GM12865 (cell line): ENCODE measurements at places on chromosomes 16 and 17.

DNA sequence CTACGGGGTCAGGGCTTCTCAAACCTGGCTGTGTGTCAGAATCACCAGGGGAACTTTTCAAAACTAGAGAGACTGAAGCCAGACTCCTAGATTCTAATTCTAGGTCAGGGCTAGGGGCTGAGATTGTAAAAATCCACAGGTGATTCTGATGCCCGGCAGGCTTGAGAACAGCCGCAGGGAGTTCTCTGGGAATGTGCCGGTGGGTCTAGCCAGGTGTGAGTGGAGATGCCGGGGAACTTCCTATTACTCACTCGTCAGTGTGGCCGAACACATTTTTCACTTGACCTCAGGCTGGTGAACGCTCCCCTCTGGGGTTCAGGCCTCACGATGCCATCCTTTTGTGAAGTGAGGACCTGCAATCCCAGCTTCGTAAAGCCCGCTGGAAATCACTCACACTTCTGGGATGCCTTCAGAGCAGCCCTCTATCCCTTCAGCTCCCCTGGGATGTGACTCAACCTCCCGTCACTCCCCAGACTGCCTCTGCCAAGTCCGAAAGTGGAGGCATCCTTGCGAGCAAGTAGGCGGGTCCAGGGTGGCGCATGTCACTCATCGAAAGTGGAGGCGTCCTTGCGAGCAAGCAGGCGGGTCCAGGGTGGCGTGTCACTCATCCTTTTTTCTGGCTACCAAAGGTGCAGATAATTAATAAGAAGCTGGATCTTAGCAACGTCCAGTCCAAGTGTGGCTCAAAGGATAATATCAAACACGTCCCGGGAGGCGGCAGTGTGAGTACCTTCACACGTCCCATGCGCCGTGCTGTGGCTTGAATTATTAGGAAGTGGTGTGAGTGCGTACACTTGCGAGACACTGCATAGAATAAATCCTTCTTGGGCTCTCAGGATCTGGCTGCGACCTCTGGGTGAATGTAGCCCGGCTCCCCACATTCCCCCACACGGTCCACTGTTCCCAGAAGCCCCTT, 10.9 kb downstream of the STH start:
- DNase-seq: no peak

DNA sequence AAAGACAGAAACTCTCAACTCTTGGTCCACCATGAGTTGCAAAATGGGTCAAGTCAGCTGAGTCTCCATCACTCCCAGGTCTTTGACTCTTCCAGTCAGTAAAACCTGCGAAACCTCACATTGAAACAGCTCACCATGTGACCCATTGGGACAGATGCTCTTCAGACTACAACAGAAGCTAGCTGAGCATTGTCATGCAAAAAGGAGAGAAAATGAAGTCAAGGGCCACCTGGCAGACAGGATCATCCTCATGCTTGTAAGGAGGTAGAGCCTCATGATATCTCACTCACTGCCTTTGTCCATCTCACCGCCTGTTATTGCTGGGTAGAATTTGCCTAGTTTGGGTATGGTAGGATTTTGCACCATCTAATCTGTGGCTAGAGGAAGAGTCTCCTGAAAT, 50.2 kb downstream of the MAF start:
- no peak for DNase-seq

DNA sequence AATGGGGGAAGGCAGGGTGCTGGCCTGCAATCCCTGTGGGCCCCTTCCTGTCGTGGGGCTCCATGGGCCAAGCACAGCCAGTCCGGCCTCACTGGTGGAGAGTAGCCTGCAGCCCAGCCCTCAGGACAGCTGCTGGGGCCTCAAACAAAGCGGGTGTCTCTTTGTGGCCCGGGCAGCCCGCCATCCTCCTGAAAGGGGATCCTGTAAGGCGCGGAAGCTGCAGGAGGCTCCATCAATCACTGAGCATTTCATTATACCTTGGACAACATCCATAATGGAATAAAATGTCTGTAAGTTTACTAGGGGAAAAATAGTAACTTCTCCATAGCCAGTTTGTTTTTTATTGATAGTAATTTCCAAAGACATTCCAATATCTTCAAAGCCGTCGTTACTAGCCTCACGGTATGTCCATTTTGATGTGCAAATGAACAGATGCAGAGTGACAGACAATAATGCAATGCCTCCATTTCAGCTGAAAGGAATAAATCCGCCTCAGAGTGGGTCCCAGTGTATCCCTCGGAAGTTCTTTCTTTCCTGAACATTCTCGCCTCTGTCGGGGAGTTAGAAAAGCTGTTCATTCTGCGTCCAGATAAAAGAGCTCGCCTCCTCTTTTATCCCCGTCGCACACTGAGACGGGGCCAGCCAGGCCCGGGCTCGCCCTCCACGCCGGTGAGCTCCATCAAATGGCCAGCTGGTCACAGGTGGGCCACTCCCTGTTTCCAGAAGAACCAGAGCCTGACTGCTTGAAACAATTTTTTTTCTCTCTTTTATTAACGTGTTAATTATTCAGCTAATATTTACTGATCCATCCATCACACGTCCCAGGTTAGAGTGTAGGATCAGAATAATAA, 14.4 kb downstream of the WSCD1 start:
- no peak for DNase-seq

- DNase-seq: no peak
Measured at GRCh38 chr16:50252082-50252611, 14.2 kb upstream of the ADCY7 start.

GRCh38 chr16:49201118-49201517, 80.5 kb downstream of the CBLN1 start:
- no peak for DNase-seq

- DNase-seq: no peak
Measured at GRCh38 chr17:27669136-27669535, 38.1 kb downstream of the LGALS9 start.

DNA sequence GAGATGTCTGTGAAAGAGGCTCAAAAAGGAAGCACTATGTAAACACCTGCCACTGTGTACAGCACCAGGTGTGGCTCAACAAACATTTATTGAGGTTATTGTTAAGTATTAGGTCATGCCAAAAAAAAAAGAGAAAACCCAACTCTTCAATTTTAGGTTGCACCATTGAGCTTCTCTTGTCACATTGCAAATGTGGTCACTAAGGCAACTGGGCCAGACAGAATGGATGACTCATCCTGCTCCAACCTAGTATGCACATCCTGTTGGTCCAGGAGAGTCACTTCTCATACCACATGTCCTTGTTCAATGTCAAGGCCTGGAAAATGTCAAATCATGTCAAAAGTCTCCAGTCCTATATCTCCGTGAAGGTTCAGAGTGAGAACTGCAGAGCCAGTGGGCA, 25.0 kb downstream of the HOXB1 start:
- DNase-seq: peak; percentile 92

DNA sequence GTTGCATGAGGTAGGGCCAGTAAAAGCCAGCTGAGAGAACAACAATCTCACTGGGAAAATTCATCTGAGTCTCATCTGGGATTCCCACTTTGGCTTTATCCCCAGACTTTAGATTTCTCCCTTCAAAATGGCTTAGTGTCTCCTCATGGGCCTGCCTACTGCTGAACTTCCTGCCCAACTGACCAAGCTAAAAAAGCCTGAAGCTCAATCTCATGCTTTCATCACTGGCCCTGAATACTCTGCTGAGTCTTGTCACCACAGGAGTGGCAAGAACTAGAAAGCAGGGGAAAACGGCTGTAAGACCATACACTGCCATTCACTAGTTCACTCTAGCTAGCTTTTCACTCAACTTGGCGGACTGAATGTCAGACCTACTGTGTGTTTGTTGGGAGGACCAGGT, 96.4 kb upstream of the NOG start:
- no peak for DNase-seq

DNA sequence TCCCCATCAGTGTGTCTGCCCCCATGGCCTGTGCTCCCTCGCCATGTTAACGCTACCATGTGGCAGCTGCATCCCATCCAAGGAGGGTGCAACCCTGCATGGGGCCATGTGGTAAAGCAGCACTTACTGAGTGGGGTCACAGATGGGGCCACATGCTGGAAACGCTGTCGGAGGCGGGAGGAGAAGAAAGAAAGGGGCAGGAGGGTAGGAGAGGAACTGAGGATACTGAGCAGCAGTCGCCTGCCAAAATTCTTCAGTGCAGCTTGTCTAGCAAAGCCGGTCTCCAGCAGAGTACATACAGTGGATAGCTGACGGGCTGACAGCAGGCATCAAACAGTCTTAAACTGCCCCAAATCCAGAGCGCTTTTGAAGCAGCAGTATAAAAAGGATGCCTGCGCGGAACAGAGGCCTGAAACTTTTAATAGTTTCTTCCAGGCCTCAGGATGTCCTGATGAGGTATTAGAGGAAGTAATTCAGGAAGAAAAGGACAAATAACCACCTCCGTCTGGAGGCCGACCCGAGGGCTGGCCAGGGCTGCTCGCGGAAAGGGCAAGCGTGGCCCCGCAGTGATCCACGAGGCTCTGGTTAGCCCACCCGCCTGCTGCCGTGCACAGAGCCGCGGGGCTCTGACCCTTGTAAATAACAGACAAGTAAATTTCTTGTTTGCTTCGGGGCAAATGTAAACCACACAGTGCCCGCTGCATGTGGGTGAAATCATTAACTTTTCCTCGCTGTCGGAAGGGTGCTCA, 149.0 kb downstream of the CCDC182 start:
- no peak for DNase-seq

GRCh38 chr17:67248291-67248690, 3.3 kb upstream of the HELZ start:
- no peak for DNase-seq

DNA sequence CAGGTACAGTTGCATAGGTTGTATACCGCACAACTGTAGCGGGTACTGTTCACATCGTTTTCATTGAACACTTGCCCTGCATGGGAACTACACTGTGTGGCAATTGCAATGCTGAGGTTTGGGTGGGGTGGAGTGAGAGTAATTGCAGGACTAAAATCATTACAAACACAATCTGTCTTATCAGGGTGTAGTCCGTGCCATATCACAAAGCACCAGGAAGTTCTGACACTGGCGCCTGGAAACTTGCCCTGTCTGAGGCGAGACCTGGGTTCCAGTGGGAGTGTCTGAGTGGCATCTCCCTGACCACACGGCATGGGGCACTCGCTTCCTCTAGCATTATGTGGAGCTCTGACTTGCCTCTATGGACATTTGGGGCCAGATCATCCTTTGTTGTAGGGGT, 153.4 kb downstream of the RGS9 start:
- no peak for DNase-seq

GRCh38 chr17:40499551-40500189, 1.8 kb downstream of the TNS4 start:
- DNase-seq: no peak

GRCh38 chr17:72943826-72944689, 148.4 kb downstream of the SLC39A11 start:
- peak; percentile 9 for DNase-seq

DNA sequence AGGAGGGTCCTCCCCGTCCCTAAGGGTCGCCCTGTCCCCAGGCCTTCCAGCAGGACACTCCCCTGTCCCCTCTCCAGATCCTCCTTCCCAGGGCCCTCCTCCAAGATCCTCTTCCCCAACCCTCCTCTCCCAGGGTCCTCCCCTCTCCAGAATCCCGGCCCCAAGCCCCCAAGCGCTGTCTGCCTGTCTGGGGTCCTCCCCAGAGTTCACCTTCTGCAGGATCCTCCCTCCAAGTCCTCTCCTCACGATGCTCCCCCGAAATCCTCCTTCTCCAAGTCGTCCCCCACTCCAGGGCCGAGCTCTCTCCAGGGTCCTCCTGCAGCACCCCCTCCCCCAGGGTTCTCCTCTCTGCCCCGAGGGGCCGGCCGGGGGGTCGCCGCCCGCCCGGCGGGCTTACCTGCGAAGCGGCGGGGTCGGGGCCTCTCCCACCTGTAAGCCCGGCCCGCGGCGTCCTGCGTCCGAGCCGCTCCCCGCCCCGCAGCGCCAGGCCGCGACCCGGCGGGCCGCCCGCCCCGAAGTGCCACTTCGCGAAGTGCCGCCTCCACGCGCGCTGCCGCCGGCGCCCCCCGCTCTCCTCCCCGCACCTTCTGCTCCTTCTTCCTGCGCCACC, 678 bp upstream of the BAIAP2 start:
- no peak for DNase-seq

GRCh38 chr17:56608944-56609343, 15.4 kb downstream of the NOG start:
- DNase-seq: no peak

- no peak for DNase-seq
Measured at GRCh38 chr16:87210894-87211293, 106.3 kb downstream of the C16orf95 start.

- DNase-seq: no peak
Measured at GRCh38 chr16:14002416-14002990, 68.6 kb upstream of the MRTFB start.

- DNase-seq: no peak
Measured at GRCh38 chr16:69393898-69394849, 8.4 kb upstream of the TERF2 start.

DNA sequence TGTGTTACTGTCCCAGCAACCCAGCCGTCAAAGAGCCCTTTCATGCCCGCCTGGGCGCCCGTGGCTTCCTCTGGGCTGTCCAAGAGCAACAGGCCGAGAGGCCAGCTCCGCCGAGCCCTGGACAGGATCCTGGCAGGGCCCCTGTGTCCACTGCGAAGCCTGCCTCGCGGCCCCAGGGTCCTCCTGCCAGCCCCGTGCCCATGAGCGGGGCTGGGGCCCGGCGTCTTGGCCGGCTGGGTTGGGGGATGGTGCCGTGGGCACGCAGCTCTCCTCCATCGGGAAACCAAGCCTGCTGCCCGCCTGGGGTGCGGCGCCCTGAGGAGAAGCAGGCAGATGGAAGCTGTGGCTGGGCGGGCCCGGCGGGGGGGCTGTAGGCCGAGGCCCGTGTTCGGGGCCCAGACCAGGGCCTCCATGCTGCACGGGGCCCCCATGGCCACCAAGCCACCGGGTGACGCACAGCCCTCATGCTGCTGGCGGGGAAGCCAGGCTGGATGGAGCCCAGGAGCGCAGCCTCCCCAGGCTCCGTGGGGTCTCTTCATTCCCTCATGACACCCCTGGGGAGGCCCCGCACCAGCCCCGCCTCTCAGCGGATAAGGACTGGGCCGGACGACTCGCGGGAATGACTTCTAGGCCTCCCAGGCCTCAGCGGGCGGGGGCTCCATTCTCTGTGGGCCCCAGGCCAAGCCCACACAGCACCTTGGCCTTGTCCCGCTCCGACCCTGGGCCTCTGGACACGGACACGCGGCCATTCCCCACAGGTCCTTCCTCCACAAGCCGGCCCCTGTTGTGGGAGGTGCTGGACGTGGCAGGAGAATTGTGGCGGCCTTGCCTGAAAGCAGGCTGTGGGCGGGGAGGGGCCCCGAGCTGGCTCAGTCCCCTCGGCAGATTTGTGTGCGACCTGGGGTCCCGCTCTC, at the start of gene C1QTNF8:
C1QTNF8 (minus strand) TSS at position 76 of the 914 bp plus-strand sequence. CDS start 1,322 bp downstream, outside the sequence.
- DNase-seq: no peak

GRCh38 chr16:24999856-25000461, 15.2 kb downstream of the ARHGAP17 start:
- DNase-seq: no peak
